ENCODE measurements at places on chromosomes 2 and 18.

DNA sequence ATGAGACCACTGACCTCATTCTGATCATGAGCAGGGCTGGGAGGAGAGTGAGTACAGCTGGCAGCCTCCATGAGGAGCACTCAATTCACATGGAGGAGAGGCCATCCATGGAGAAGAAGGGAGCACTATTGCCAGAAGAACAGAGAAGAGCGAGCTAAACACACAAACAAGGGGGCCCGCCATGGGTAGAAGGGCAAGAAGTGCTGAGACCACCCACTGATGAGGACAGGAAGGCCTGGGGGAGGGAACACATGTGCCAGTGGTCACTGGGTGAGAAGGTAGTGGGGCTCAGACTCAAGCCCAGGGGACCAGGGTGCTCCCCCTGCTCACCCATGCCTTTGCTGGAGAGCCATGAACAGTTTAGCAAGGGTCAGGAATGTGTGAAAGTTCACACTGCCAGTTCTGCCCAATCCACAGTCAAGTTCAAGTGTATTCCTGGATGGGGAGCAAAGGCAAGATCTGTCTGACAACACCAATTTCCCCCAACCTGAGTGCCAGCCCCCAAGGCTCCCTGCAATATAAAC lies 57.7 kb downstream of the TTC32 start:
- no peak for DNase-seq

DNA sequence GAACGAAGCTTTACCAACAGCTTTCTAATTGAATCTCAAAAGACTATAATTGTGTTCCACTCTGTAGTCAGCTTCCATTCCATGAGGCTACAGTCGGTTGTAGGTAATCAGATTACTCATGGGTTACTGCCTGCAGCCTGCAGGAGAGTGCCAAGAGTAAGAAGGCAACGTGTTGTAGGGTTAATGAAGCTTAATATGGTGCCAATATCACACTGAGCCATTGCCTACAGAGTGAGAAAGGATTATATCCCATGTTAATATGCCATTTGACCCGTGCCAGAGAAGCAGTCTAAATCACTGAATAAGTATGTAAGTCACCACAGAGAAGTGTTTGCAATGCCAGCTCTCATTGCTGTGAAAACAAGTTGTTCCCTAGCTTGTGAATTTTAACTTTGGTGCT lies 734.5 kb upstream of the ACVR2A start:
- peak; percentile 17 for DNase-seq

GRCh38 chr18:78242254-78242643 lies 737.4 kb upstream of the SALL3 start:
- DNase-seq: no peak

GRCh38 chr2:128502200-128502599 lies 183.5 kb upstream of the HS6ST1 start:
- no peak for DNase-seq

DNA sequence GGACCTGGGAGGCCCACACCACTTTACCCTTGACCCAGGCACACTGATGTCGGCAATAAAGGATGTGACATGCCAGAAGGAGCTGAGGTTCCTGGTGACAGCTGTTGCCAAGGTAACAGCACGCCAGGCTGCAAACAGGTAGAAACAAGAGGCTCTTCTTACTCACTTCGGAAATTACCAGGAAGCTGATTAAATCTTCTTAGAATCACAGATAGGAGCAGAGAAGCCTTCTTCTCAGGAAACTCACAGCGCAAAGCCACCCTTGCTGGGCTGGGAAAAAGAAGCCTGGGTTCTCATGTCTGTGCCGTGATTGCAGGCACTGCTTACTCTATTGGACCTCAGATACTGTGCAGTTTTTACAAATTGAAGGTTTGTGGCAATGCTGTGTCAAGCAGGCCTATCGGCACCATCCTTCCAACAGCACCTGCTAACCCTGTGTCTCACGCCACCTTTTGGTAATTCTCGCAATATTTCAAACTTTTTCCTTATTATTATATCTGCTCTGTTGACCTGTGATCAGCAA lies 61.0 kb upstream of the TAF1B start:
- DNase-seq: peak; percentile 29

GRCh38 chr2:197059477-197059876 lies 133.0 kb upstream of the PGAP1 start:
- peak; percentile 54 for DNase-seq

DNA sequence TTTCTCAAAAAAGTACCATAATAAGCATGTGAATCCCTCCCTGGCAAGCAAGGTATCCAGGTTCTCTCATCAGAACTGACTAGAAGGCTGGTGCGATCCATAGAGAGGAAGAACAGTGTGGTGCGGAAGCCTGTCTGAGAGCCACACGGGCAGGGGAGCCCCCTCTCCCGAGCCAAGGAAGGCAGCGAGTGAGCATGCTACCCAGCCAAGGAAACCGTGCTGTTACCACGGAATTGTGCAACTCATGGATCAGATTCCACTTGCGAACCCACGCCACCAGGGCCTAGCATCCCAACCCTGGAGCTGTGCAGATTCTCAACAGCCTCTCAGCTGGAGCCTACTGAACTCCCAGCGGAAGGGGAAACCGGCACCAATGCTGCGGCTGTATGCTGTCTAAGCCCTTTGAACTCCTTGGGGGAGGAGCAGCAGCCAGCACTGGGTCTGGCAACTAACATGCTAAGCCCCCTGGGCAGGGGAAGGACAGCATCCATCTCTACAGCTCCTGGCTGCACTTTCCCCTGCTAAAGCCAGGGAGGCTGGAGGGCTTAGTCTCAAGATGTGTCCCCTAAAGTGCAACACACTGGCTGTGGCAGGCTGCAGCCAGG lies 823.1 kb downstream of the EPHA4 start:
- DNase-seq: no peak

DNA sequence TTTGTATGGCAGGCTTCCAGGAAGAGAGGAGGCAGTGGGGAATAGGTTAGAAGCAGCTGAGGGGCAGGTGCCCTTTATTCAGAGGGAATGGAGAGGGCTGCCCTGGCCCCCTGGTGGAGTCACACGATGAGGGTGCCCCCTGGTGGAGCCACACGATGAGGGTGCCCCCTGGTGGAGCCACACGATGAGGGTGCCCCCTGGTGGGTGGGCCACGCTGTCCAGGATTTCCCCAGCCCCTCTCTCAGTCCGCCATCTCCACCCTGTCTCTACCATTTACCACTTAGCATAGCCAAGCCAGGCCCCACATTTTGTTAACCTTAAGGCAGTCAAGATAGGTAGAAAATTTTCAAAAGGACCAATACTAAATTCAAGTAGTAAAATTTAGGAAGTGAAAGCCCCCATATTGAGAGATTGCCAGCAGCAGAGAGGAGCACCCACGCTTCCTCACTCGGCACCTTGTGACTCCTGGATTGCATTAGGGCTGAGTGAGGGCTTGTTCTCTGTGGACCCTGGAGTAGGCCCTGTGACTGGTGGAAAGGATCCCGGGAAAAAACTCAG lies 10.4 kb upstream of the FAM228A start:
- DNase-seq: no peak

DNA sequence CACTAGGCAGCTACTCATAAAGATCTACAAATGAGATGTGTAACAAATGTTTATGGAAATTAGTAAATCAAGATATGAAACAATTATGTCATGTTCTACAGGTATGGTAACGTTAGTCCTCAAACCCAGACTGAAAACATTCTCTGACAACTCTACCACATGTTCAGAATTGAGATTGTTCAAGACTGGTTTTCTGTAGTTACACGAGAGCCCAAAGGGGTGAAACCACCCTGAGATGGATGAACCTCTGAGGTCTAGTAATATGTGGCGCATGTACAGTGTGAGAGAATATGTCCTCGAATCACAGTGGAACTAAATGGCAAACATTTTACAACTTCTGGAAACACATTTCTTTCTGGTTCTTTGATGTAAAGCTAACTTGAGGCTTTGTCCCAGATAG lies 614.3 kb downstream of the ZEB2 start:
- DNase-seq: no peak

DNA sequence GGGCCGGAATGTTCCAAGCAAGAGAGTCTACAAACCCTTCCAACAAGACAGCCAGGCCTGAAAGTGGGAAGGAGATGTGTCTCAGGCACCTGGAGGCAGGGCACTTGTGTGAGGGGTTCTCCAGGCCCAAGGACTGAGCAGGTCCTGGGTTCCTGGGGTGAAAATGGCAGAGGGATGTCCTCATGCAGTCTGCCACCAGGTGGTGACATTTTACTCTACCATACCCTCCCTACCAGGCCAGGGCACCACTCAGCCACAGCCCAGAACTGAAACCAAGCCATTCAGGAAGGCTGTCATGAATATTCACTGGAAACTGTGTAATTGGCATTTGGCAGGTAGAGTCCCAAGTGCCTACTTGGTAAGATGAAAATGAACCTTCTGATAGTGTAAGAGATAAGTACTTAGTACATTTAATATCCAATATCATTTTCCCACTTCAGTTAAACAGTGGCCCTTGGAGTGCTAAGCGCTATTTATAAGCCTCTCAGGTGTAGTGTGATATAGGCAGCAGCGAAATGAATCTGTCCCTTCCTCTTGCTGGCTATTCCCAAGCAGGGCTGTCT lies 185.1 kb downstream of the MYO5B start:
- peak; percentile 19 for DNase-seq

- no peak for DNase-seq
Measured at GRCh38 chr2:200944467-200945394, 18.7 kb downstream of the ORC2 start.

DNA sequence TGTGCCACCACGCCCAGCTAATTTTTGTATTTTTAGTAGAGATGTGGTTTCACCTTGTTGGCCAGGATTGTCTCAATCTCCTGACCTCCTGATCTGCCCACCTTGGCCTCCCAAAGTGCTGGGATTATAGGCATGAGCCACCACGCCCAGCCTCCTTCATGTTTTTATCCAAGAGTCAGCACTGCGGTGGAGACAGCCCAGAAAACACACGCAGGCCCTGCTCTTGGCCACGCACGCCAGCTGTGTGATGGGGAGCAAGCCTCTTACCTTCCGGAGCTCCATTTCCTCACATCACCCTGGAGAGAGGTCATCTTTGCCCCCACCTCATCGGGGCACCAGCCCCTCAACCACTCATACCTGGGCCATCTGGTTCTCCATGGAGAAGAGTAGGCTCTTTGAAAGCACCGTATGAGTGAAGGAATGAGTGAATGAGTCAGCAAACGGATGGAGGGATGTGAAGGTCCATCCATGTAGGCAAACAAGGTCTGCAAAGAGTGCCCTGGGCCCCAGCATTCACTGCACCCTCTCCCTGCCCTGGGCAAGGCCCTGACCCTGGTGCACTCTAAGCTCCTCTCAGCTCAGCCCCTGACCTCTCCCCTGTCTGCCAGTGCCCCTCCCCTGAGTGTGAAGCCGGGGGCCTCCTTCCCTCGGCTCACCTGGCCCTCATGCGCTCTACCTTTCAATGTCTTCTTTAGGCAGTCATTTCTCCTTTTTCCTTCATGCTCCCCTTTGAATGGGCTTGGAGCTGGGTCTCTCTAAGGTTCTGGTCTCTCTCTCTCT lies 7.4 kb downstream of the GYPC start:
- DNase-seq: no peak

- DNase-seq: peak; percentile 39
Measured at GRCh38 chr2:106038601-106039375, 155.3 kb downstream of the UXS1 start.

Measured in NCI-H2171 (cell line).